ENCODE measurements at places on chromosomes 12 and 14.

- DNase-seq: no peak
These were observed 12.0 kb downstream of the CFAP73 start for GRCh38 chr12:113161415-113162016.

DNA sequence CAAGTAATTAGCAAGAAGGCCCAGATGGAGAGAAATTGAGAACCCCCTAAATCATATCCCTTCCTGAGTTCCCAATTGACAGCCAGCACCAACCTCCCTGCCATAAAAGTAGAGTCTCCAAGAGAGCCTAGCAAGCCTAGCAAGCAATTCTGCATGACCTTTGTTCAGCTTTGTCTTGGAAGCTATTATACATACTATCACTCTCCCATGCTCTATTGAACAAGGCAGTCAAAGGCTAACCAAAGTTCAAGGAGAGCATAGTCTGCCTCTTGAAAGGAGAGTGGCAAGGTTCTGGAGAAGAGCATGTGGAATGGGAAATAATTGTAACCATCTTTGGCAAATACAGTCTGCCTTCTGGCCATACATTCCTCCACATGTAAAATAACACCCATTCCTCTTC, 7.8 kb downstream of the ACOT4 start:
- DNase-seq: no peak

DNA sequence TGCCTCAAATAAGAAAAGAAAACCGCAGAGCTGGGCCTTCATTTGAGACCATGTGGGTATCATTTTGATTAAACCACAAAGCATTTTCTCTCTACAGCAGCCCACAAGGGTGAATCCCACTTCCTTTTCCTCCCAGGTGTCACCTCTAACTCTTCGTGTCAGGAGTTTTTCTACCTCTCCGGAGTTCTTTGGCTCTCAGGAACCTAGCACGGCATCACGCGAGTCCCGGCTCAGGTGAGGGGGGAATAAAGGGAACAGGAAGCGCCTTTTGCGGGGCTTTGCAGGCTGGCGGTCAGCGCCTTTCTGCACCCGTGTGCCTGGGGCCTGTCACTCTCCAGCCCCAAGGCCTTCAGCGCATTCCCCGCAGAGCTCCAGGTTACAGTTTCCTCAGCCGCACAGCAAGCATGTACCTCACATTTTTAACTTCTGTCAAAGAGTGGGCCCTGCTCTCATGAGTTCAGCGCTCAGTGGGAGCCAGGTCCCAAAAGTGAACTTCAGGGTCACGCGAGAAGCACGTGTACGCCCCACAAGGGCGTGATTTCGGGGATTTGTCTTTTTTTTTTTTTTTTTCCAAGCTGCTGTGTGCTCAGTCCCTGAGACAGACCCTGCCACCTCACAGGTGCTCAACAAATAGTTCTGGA, 740 bp upstream of the PRPF40B start:
- DNase-seq: peak; percentile 70

GRCh38 chr14:102907303-102907844, 15.1 kb upstream of the AMN start:
- no peak for DNase-seq

- DNase-seq: peak; percentile 9
These were observed 133.2 kb upstream of the NOVA1 start for GRCh38 chr14:26730929-26731618.

GRCh38 chr14:103540821-103541708, 12.1 kb downstream of the TRMT61A start:
- DNase-seq: no peak

DNA sequence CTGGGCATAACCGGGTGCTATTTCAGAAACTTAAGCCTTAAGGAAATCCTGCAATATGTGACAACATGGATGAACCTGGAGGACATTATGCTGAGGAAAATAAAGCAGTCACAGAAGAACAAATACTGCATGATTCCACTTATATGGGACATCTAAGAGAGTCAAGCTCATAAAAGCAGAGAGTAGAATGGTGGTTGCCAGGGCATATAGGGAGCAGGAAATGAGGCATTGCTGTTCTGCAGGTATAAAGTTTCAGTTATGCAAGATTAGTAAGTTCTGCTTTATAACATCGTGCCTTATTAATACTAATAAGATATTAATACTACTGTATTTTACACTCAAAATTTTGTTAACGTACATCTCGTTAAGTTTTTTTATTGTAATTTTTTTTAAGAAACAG, 124.2 kb upstream of the ATF1 start:
- no peak for DNase-seq

GRCh38 chr14:32622742-32623141, 293.6 kb downstream of the AKAP6 start:
- peak; percentile 21 for DNase-seq

- peak; percentile 59 for DNase-seq
These were observed 878.1 kb downstream of the C12orf50 start for GRCh38 chr12:87150969-87151662.

- no peak for DNase-seq
These were observed 79.9 kb downstream of the BCL11B start for GRCh38 chr14:99192028-99192621.

- no peak for DNase-seq
These were observed 28.6 kb upstream of the AEBP2 start for GRCh38 chr12:19410629-19411185.

DNA sequence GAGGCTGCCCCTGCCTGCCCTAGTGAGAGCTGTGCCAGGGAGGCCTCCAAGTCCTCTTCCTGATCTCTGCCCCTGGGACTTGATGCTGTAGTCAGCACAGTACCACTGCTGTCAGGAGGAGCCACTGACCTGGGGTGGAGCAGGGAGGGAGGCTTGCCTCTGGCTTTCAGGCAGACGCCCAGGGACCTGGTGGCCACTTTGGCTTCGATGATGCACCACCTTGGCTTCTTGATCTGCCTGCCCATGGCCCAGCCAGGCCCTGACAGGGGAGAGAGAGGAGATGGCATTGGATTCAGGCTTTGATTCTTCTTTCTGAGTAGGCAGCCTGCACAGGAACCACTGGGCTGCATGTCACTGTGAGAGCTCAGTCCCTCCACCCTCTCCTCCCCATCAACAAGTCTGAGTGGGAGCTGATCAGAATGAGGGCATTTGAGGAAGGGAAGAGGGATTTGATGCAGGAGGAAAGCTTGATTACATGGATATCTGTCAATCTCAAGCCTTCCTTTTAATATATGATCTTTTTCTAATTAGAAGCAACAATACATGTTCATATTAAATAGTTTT, 24.7 kb downstream of the TMEM63C start:
- no peak for DNase-seq

- no peak for DNase-seq
These were observed 888.1 kb downstream of the TMEM121 start for GRCh38 chr14:106414464-106414863.

- DNase-seq: peak; percentile 31
These were observed 24.7 kb upstream of the GLIPR1 start for GRCh38 chr12:75455839-75456238.

GRCh38 chr14:54562334-54562733, 4.6 kb upstream of the SAMD4A start:
- DNase-seq: no peak

- no peak for DNase-seq
These were observed 60.8 kb upstream of the SLC38A4 start for GRCh38 chr12:46886541-46887041.

DNA sequence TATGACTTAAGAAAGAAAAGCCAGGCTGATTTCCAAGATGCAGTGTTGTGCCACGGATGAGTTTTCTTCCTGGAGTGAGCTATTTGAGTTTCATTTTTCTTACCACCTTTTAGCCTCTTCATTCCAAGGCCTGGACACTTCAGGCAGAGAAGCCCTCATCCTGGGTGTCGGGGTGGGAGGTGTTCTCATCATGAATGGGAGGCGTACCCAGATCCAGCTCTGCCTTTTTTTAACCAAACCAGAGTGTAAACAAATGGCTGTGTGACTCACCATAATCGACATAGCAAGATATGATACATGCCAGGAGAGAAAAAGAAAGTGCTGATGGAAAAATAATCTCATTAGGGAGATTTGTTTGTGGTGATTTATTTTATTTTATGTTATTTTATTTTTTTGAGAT, 79.9 kb downstream of the ARF6 start:
- peak; percentile 37 for DNase-seq

- no peak for DNase-seq
These were observed 102.2 kb upstream of the USP15 start for GRCh38 chr12:62158013-62158412.

GRCh38 chr14:81178063-81178462, 42.7 kb downstream of the GTF2A1 start:
- DNase-seq: peak; percentile 44

DNA sequence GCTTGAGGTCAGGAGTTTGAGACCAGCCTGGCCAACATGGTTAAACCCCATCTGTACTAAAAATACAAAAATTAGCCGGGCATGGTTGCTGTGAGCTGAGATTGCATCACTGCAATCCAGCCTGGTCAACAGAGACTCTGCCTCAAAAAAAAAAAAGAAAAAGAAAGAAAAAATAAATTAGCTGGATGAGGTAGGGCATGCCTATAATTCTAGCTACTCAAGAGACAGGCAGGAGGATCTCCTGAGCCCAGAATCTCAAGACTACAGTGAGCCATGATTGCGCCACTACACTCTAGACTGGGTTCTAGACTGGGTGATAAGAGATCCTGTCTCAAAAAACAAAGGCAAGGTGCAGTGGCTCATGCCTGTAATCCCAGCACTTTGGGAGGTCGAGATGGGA, 16.9 kb downstream of the PPP4R3A start:
- peak; percentile 2 for DNase-seq

DNA sequence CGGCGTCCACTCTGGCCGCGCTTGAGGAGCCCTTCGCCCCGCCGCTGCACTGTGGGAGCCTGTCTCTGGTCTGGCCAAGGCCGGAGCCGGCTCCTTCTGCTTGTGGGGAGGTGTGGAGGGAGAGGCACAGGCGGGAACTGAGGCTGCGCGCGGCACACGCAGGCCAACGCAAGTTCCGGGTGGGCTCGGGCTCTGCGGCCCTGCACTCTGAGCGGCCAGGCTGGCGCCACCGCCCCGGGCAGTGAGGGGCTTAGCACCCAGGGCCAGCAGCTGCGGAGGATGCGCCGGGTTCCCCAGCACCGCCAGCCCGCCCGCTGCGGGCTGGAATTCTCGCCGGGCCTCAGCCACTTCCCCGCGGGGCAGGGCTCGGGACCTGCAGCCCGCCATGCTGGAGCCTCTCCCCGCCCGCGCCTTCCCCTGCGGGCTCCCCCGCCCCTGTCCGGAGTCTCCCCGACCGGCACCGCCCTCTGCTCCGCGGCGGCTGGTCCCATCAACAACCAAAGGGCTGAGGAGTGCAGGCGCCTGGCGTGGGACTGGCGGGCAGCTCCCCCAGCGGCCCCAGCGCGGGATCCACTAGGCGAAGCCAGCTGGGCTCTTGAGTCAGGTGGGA, 921.2 kb upstream of the FOXG1 start:
- no peak for DNase-seq

GRCh38 chr12:49689785-49690184, 17.4 kb downstream of the FMNL3 start:
- no peak for DNase-seq

GRCh38 chr14:41482861-41483260, 123.8 kb upstream of the LRFN5 start:
- peak; percentile 53 for DNase-seq

- no peak for DNase-seq
These were observed 380.0 kb downstream of the ATP23 start for GRCh38 chr12:58321414-58321813.

DNA sequence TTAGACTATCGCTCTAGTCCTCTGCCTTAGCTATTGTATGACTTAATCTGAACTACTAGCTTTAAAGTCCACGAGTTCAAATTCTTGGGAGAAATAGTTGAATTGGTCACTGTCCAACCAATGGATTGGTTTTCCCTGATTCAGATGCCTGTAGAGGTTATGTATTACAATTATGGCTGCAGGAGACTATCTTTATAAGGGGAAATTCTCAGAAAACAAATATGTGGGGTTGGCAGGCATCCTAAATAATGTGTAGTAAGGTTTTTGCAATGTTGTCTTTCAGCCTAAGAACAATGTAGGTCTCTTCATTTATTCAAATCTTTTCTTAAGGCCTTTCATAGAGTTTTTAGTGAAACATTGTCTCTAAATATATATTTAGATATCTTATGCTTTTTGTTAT, 26.9 kb downstream of the MYRFL start:
- DNase-seq: no peak

- no peak for DNase-seq
These were observed 227.7 kb downstream of the SLC16A7 start for GRCh38 chr12:59823567-59823966.

DNA sequence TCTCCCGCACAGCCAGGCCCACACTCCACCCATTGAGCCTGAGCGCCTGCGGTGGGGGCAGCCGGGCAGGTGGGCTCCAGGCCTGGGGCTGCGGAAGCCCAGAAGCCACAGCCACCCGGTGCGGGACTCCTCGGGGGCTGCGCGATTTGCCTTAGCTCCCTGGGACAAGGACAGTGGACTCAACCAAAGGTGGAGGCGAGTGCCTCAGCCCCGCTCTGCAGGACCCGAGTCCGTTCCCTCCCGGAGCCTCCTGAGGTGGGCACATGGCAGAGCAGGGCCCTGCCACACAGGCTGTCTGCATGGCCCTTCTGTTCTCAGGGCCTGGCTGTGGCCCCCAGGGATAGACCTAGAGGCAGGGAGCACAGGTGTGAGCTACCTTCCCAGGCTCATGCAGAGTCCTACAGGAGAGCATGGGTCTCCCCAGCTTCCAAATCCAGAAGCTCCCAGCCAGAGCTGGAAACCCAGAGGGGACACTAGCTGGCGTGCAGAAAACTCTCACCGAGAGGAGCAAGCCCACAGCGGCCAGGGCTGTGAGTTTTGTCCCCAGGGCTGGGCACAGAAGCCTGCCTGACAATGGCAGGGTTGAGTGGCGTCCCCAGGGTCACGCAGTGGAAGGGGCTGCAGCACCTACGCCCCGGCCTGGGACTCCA, 22.2 kb upstream of the LRTM2 start:
- DNase-seq: no peak

GRCh38 chr12:617304-617915, 45.8 kb downstream of the NINJ2 start:
- DNase-seq: peak; percentile 28

GRCh38 chr14:27613102-27613501, 1015.3 kb upstream of the NOVA1 start:
- DNase-seq: no peak

- no peak for DNase-seq
These were observed 65.0 kb downstream of the ATF7IP start for GRCh38 chr12:14430394-14430986.

DNA sequence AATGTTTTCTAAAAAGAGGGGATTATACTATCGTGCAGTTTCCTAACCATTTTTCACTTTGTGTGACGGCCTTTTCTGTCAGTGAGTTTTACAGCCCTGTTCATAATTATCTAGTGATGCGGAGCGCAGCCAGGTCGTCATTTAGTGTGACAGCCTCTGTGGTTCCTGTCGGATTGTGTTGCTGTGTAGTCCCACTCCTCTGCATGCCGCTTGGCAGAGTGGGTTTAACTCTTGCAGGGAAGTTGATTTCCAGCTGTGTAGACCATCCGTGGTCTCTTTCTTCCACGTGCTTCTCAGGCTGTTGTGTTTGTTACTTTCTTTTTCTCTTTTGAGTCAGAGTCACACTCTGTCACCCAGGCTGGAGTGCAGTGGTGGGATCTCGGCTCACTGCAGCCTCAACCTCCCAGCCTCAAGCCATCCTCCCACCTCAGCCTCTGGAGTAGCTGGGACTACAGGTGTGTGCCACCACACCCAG, 8.6 kb downstream of the RAN start:
- peak; percentile 39 for DNase-seq

GRCh38 chr14:96011131-96011530, 28.0 kb upstream of the C14orf132 start:
- DNase-seq: no peak

GRCh38 chr12:85669911-85670310, 166.3 kb downstream of the RASSF9 start:
- no peak for DNase-seq

- no peak for DNase-seq
These were observed 432 bp downstream of the C14orf93 start for GRCh38 chr14:23009483-23009938.

- DNase-seq: peak; percentile 78
These were observed 857 bp downstream of the ETNK1 start for GRCh38 chr12:22625762-22626294.

Data from OCI-M1 (cell line).